ENCODE measurements at places on chromosomes 3 and 15.

DNA sequence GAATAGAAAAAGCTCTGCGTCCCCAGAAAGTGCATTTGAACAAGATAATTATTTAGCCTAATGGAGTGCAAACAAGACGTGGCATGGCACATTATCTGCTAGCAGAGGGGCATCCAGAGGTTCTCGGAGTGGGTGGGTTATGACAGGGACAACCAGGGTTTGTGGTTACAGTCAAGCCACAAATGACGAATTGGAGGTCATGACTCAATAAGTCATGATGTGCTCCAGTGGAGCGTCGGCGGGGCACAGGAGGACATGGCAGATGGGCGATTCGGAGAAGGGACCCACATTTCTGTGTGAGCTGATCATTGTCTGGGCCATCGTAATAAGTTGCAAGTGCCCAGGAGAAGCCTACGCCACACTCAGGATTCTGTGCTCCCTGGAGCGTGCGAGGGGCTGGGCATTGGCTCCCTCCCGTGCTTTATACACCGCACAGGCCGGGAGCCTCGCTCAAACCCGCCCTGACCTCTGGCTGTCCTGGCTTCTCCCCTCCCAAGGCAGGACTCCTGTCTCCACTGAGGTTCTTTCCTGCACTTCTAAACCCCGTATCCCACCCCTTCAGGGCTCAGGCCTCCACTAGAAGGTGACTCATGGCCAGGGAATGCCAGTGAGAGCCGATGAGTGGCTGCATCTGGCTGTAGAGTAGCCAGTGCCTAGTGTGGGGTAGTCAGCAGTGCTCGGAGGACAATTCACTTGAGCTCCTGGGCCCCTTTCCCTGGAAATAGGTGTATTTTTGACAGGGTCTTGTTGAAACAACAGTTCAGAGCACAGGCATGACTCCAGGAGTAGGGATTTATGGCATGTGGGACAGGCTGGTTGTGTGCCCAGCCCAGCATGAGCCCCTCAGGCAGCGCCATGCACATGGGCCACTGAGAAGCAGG, 67.4 kb downstream of the GRIP2 start:
- no peak for DNase-seq

DNA sequence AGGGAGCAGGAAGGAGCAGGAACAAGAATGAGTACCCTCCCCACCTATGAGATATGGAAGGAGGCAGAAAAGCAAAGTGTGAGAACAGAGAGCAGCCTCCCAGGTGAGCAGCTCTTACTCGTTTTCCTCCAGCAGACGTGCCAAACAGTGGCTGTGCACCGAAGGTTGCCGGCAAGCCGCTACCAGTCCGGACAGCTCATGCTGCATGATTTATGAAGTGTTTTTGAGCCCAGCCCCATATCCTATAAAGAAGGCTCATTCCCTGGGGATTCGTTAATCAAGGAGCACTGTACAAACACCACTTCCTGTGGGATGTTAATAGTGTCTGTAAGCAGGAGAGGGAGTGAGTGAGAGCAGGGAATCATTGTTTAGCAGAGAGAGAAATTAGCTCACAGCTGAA, 118.3 kb upstream of the FOXB1 start:
- peak; percentile 8 for DNase-seq

- DNase-seq = no peak
These were observed 13.5 kb upstream of the GRAMD1C start for GRCh38 chr3:113825090-113825489.

GRCh38 chr3:143578810-143579435, 269.3 kb downstream of the SLC9A9 start:
- DNase-seq = no peak

GRCh38 chr3:194885766-194886165, 200.1 kb downstream of the FAM43A start:
- no peak for DNase-seq
